Right lobe of liver (tissue), 6 donors: ENCODE measurements at places on chromosomes 7 and 10. TPM values are rescaled to one million over a fixed set of nuclear protein-coding genes. Genes with fewer than 3 reads are reported as not detected.

Gene BTBD16
- 3.0 TPM for total RNA-seq

Gene GTF2IRD1
- total RNA-seq: 7.4 TPM

Gene FAM180A
- 2.8 TPM for total RNA-seq

Gene WDR37
- total RNA-seq: 9.7 TPM

Gene FANK1
- not detected for total RNA-seq

Gene H2BK1
- total RNA-seq: not detected

Gene NUB1
- 31.3 TPM for total RNA-seq

Gene SLC29A4
- total RNA-seq: 4.1 TPM

Gene HILPDA
- 3.2 TPM for total RNA-seq
